SK-MEL-5 (cell line): ENCODE measurements at places on chromosomes 2 and 18. TPM values are rescaled to one million over a fixed set of nuclear protein-coding genes. Genes with fewer than 3 reads are reported as not detected.

DNA sequence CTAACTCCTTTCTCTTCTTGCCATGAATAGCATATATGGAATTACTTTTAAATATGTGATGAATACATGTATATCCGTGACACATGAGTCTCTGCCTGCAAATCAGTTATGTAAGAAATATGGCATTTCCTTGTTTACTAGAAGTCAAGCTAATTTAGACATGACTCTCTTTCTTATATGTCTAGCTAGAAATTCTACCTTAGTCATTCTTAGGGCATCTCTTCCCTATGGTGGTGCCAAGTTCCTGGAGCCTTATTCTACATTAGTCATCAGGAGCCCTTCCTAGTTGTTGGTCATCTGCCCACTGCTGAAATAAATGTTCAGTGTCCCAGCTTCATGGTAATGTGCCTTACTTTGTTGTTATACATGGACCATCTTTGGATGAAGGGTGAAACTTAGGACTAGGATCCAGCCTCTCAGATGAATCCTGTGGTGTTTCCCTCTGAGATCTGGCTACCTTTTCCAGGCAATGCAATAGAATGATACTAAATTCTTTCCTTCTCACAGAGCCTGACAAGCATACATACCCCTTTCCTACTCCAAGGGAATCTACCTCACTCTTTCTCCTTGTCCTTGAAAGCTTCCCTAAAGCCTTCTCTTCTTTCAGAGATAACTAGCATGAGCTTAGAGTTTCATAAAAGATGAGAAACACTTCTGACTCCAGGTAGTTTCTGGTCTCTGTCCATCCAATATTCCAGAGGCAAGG lies 415.3 kb upstream of the VWC2L start:
- no peak for DNase-seq

GRCh38 chr2:134181219-134181618 lies 72.7 kb upstream of the MGAT5 start:
- no peak for DNase-seq

DNA sequence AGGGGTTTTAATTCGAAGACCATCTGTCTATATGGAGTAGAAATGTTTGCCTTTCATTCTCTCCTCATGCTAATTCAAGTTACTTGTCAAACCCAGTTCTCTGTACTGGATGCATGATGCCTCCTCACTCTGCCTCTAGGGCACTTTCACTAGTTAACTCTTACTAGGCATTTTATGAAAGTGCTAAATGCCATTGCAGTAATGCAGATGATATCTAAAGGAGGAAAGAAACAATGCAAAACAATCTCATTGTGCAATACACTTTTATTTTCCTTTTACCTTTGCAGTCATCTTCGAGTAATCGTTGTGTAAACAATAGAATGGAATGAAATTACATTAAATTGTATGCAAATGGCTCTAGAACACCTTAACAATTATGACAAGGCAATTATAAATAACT lies 293.6 kb downstream of the STK39 start:
- no peak for DNase-seq

- no peak for DNase-seq
These were observed 341.7 kb downstream of the PTPRM start for GRCh38 chr18:7908681-7909299.

DNA sequence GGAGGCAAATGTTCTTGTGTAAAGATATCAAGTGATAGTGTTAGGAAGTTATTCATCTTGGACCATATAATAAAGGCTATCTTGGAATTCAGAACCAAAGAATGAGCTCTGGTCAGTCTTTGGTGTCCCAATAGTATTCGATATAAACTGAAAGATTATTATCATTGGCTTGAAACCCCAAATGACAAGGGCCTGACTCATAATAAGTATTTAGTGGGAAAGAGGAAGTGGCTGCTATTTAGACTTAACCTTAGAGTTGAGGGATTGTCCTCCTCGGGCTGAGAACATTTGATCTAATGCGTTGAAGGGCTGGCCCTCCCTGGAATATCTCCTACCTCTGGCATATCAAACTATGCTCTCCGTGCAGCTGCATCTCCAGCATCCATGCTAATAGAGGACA lies 67.5 kb downstream of the CDH20 start:
- no peak for DNase-seq

DNA sequence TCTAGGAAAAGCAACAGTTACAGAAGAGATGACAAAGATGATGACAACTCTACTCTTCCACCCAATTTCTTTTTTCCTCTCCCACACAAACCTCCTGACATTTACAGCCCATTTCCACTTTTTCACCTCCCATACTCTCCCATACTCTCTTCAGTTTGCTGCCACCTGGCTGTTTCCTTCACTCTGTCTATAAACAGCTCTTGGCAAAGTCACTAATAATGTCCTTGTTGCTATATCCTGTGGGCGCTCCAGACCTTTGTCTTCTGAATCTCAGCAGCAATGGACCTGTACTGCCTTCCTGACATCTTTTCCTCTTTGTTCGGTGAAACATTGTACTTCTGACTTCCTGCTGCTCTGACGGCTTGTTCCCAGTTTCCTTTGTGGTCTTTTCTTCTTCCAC lies 60.7 kb upstream of the CAVIN2 start:
- peak; percentile 2 for DNase-seq

GRCh38 chr2:145321344-145321743 lies 801.4 kb upstream of the ZEB2 start:
- no peak for DNase-seq

GRCh38 chr2:7016148-7016547 lies 98.9 kb downstream of the RNF144A start:
- DNase-seq, result no peak

DNA sequence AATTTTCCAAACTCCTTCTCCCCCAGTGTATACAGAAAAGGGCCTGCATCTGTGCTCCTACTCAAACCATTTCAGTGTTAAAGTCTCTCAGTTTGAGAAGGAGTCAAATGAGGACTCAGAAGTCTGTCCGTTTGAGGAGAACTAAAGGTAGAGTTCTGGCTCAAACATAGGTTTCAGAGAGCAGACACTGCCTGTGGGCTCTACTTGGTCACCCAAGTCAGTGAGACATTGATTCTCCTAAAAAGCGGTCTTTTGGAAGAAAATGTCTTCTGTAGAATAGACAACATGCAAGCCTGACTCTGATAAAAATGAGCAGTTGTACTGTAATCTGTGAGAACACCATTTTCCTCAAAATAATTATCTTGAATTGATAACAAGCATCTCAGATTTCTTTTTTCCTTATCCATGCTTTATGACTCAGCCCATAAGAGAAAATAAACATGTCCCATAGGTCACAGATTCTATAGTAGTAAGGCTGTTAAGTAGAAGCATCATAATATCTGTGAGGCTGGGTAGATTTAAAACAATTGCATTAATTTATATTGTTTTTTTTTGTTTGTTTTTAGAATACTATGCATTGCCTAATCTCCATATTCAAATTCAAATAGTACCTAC lies 82.8 kb downstream of the ASXL3 start:
- DNase-seq, result no peak

DNA sequence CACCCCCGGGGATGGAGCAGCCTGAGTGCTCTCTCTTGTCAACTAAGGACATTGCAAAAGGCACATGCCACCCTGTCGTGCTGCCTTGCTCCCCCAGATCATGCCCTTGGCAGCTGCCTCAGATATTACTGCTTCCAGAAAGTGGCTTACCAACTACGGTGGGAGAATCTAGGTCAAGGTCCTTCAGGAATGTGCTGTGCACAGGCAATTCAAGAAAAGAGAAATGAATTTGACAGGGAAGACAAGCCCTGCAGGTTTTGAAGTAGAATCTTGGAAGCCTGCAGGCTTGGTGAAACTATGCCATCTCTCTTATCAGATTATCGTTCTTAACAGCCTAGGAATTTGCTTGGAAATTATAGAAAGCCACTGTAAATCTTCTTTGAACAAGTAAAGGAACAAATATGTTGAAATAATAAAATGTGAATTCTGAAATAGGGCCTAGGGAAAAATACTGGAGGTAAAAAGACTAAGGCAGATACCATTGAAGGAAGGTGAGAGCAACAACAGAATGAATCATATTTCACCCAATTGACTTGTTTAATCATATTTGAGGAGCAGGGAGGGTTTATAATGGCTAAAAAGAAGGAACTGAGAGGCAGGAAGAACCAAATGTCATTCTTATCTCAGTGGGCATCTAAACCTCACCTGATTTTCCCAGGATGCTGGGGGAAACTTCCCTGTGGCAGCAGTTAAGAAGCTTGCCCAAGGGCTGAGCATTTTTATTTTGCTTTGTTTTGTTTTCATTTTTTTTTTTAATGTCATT lies 94.0 kb upstream of the GLS start:
- DNase-seq, result no peak

DNA sequence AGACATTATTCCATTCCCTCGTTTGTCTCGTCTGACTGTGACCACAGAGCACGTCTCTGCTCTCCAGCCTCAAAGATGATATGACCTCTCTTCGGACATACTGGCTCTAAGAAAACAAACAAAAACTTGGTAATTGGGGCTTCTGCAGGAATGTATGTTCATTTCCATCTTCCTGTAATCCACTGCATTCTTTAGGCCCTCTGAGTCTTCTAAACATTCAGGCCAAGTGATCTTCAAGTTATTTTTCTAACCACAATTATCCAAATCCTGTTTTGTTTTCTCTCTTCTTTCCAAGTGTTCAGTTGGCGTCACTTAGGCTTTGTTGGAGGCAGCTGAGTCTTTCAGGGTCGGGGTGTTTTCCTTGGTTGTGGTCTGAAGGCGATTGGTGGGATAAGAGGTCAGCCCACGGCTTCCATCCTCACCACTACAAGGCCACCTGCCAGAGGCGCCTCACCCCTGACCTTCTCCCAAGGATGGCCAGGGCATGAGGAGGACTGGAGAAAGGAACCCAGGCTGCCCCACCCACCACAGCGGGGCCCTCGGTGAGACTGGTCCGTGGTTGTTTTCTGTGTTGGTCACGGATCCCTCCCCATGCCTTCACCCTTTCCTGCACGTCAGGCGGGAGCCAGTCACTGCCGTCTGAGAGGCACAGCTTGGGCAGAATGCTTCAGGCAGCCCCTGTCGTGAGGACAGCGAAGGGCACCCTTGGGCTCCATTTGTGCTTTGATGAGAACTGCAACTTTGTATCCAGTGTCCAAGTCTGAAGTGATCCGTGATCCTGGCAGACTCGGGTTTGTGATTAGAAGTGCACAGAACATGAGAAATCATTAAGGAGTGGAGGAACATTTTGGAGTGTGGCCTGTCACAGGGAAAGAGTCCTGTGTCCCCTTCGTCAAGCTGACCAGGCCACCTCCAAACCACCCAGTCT lies 88.6 kb upstream of the FHL2 start:
- no peak for DNase-seq

DNA sequence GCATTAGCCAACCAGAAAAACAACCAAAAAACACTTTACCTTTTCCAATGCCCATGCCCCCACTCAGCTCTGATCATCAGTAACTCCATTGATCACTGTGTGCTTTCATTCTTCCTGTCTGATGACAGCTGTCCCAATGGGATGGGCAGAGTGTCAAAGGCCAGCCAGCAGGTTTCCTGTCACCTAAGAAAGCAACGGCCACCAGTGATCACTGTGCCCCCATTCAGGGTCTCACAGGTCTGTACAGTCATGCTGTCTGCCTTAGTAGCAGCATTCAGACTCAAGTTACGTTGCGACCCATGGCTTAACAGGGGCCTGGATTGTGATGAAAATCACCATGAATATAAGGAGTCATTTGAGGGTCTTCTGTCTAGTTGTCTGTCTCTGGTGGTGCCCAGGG lies 184.5 kb downstream of the MGAT5 start:
- no peak for DNase-seq

GRCh38 chr18:10516078-10516477 lies 9.7 kb upstream of the NAPG start:
- no peak for DNase-seq

GRCh38 chr2:52260904-52261303 lies 1229.0 kb upstream of the NRXN1 start:
- DNase-seq, result no peak

GRCh38 chr2:42114091-42114490 lies 55.1 kb upstream of the EML4 start:
- no peak for DNase-seq

- no peak for DNase-seq
These were observed 289.2 kb downstream of the NDUFA10 start for GRCh38 chr2:239735829-239736357.

DNA sequence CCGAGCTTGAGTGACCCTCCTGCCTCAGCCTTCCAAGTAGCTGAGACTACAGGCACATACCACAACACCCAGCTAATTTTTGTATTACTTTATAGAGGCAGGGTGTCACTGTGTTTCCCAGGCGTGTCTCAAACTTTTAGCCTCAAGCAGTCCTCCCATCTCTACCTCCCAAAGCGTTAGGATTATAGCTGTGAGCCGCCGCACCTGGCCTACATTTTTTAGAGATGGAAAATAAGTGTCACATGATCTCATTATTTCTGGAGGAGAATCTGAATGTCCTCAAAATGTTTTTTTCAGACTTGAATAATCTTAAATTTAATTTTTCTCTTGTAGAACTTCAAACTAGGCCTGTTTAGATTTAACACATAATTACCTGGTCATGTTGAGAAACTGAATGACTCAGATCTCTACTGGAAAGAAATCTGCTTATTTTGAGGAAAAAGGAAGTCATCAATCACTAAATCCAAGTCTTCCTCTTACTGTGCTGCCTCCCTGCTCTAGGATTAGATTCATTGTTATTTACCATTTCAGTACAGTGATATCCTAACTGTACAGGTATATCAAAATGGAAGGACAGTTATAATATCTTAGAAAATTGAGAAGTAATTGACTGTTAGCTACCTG lies 92.4 kb downstream of the COX7A2L start:
- no peak for DNase-seq

DNA sequence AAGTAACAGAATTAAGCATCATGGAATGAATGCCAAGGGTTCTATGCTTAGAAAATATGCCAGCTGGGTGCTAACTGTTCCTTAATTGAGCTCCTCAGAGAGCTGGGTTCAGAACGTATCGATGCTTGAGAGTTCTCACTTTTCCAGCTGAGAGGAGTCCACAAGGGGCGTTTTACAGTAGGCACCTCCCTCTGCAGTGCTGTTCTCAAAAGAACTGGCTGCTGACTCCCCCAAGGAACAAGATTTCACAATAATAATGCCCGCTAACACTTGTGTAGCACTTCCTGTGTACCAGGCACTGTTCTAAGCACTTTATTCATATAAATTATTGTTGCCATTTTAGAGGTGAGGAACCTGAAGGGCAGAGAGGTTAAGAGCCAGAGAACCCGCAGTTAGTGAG lies 18.1 kb upstream of the TMEM237 start:
- no peak for DNase-seq

Gene LIMS4
- total RNA-seq, result 0.16 TPM in 1 of 2 replicates, not detected in the other

Gene NPPC
- 2.1 and 2.4 TPM in 2 replicates for total RNA-seq

Gene ATP6V1B1
- total RNA-seq, result 2.5 TPM in 1 of 2 replicates, not detected in the other

Gene SOCS6
- 29.6 and 33.3 TPM in 2 replicates for total RNA-seq

Gene UGT1A3
- total RNA-seq, result not detected in 2 replicates

Gene FEV
- total RNA-seq, result not detected in 2 replicates

Gene SCYGR3
- not detected in 2 replicates for total RNA-seq

Gene PDE11A
- total RNA-seq, result 1.7 and 2.5 TPM in 2 replicates

Gene STARD6
- total RNA-seq, result not detected in 2 replicates
